ENCODE measurements at places on chromosomes 3 and 15.

- DNase-seq = no peak
Measured at GRCh38 chr3:100456745-100457144, 35.7 kb upstream of the TMEM45A start.

- DNase-seq = no peak
Measured at GRCh38 chr3:182637350-182638110, 155.8 kb upstream of the ATP11B start.

GRCh38 chr15:56244811-56245576, 1.3 kb upstream of the RFX7 start:
- no peak for DNase-seq

DNA sequence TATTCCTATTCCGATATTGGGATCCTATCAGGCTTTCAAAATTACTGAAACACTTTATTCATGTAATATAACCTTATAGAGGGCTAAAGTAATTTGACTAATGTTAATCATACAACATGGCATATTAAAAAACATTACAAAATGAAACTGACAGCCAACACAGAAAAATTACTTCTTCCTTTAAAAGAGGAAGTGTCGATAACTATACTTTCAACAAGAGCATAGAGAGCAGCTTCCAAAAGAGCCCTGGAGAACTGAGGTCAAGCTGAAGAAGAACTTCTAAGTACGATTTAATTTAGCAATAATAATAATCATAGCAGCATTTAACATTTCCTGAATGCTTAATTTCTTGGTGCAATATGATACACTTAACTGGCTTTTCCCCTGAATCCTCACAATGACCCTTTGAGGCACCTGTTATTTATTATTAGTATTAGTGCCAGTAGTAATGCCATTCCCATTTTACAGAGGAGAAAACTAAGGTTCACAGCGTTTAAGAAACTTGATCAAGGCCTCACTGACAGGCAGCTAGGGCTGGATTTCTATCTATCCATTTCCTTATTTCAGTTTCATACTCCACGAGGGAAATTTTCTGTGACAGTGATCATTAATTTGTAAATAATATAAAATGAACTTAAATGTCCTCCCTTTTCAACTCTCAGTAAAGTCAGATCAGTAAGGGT, 181.6 kb downstream of the CFAP20DC start:
- DNase-seq = no peak

- no peak for DNase-seq
Measured at GRCh38 chr3:140555666-140556065, 122.2 kb upstream of the TRIM42 start.

DNA sequence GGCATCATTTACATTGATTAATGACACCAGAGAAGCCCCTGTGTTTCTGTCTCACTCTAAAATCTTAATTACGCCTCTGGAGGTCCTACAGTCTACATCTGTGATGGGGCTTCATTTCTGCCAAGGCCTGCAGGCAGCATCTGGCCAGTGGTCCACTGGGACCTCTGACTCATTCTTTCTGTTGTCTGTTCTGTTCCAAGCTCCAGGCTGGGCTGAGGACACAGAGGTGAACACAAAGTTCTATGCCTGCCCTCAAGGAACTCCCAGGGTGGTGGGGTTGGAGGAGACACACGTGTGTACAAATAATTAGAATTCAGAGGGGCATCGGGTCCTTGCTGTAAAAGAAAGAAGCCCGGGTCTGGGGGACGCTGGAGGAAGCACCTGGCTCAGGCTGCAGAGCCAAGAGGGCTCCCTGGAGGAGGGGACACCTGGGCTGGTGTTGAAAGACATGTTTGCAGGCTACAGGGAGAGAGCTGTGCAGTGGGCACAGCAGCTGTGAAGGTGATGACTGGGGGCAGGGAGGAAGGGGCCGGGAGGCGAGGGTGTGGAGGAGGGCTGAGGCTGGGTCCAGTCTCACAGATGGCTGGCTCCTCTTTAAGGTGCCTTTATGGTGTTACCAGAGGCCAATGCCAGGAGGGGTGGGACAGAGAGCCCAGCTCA, 103.3 kb upstream of the PRR23E start:
- DNase-seq = no peak

Data from stimulated activated CD8-positive, alpha-beta memory T cell treated with anti-CD3 and anti-CD28 coated beads, Interleukin-7, amount 100 ng/mL, for 1 hour (primary cell).